NCI-H524 treated with DMSO at 0.1 percent for 48 hours (cell line): ENCODE measurements at places on chromosomes 12 and 14.

- peak; percentile 46 for DNase-seq
Measured at GRCh38 chr12:75329918-75330826, at the start of gene CAPS2. Gene CAPS2, minus strand, starts transcription at chr12:75330324. Its CDS starts 3,826 bp downstream, at chr12:75326498.

DNA sequence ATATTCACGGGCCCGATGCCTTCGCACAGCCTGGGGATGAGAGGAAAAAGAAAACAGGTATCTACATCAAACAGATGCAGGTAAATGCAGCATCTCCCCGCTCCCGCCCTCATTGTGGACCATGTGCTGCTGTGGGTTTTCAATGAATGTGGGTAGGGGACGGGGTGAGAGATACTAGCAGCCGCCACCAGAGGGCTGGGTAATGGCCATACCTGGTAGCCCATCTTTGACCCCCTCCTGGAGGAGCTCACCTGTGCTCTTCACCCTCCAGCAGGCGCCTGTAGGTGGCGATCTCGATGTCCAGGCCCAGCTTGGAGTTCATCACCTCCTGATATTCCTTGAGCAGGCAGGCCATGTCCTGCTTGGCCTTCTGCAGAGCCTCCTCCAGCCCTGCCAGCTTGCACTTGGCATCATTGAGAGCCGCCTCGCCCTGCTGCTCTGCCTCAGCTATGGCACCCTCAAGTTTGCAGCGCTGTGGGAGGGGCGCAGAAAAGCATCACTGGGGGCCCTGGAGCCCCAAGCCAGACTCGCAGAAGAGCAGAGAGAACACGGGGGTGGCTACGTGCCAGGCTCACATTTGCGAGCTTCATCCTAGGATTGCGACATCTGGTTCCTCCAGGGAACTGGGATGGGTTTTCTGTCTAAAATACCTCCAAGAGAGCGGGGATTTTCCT lies 10.2 kb downstream of the KRT82 start:
- DNase-seq, result peak; percentile 74

GRCh38 chr12:169528-170370 lies 44.2 kb downstream of the SLC6A12 start:
- no peak for DNase-seq

DNA sequence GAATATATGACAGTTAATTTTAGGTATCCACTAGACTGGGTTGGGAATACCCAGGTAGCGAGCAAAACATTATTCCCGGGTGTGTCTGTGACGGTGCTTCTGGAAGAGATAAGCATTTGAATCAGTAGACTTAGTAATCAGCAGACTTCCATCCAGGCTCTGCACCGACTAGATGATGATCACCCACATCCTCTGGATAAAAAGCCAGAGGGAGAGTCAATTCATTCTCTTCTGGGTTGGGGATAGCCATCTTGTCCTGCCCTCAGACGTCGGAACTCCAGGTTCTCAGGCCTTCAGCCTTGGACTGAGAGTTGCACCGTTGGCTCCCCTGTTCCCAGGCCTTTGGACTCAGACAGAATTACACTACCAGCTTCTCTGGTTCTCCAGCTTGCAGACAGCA lies 168.0 kb downstream of the PHLDA1 start:
- no peak for DNase-seq

DNA sequence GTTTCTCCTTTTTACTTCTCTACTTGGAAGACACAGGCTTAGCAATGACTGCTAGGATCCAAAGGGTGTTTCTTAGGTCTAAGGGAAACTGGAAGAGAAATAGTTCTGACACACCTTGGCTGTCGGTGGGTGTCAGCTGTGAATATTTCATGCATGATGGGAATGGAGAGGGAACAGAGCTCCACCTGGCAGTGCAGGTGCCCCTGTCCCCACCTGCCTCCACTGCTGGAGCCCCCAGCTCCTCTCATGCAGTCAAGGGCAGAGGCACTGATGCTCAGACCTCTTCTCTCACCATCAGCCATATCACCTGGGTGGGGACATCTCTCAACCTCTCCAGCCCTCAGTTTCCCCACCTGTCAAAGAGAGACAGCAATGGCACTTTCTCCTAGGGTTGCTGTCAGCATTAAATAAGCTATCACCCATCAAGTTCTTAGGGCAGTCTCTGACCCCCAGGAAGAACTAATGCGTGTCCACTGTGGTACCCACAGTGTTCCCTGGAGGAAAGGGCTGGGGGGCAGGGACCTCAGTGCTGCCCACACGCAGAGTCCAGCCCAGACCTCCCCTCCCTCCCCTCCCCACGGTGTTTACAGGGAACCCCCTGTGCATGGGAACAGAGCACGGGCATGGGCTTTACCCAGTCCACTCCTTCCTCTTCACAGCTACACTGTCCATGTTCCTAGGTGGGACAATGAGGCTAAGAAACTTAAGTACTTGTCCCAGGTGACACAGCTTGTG lies 69.1 kb downstream of the C14orf132 start:
- DNase-seq, result no peak

DNA sequence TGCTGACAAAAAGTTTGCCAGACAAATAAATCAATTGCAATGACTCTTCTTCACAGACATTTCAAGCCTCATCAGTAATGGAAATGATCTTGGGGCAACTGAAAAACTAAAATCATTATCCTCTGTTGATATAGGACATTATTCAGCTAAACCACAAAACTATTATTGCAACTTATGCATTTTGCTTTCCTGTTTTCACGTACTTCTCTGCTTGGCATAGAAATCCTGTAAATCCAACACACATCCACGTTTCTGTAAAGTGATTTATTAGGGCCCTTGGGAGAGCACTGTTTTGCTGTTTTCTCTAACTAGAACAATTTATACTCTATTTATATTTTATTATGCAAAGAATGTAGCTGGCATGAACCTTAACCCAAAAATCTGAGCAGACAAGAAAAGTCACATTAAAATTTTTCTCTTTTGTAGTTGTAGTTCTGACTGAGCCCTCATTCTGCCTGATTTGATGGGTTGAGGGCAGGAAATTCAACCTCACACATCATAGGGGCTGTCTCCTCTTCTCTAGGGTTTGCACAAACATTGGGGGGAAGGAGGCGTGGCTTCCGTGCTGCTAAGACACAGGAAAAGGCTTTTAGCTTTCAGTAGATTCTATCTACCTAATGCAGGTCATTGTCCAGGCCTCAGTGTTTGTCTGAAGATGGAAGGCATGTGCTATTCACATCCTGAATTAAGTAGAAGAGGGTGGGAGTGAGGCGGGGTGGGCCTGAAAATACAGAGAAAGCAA lies 11.5 kb upstream of the NUP107 start:
- DNase-seq, result no peak

GRCh38 chr14:89351221-89351515 lies 65.9 kb downstream of the FOXN3 start:
- no peak for DNase-seq

DNA sequence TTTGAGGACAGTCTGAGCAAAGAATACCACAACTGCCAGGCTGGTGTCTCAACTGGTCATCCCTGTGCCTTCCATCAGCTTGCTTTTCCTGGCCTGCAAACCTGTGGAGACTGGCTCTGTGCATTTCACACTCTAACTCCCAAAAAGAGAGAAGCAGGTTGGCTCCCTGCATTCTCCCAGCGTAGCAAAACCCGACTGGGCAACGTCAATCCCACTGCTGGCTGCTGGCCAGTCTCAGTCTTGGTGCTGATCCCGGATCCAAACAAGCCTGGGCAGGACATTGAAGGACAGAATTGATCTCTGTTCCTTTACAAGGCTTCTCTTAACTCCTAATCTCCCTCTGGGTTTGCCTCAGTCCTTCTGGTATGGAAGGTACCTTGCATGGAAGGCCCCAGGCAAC lies 65.4 kb downstream of the FZD10 start:
- DNase-seq, result no peak

- DNase-seq, result no peak
Measured at GRCh38 chr14:85479771-85480170, 50.2 kb upstream of the FLRT2 start.

DNA sequence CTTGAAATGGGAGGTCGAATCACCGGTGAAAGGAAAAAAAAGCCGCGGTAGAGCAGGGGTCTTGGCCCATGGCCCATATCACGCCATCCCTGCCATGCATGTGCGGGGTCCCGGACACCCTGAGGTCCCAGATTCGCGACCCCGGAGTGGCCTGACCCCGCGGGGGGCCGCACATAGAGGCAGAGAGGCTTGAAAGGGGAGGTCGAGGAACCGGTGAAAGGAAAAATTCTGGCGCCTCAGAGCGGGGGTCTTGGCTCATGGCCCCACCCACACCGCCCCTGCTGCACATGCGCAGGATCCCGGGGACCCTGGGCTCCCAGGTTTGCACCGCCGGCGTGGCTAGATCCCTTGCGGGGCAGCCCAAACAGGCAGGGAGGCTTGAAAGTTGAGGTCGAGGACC lies 319.8 kb downstream of the ALG10 start:
- no peak for DNase-seq

DNA sequence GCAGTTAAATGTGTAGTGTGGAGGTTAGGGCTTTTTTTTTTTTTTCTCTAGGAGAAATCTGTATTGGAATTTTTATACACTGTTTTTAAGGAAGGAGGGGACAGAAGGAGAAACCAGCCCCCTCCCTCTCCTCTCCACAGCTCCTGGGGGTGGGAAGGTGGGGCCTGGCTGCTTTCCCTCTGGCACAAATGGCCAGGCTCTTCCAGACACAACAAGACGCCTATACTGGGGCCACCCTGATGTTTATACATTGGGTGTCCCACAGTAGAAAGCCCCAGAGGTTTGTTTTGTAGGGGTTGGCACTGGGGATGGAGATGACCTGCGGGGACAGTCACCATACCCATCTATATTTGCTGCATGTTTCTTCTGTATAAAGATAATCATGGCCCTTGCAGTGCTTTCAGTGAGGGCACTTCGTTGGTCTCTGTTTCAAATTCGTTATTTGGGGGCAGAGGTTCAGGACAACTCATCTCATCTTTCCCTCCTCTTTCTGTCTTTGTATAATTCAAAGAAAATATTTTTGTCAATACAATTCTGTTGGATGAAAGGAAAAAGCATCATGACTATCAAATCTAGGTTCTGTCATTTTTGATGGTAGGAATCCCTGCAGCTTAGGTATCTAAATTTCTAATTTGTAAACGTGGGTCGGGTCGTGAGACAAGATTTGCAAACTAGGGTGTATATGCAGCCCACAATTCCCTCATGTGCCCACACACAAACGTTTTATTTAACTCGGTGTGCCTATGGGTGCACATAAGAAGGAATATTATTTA lies 2.3 kb upstream of the HOTAIR start:
- DNase-seq, result no peak

DNA sequence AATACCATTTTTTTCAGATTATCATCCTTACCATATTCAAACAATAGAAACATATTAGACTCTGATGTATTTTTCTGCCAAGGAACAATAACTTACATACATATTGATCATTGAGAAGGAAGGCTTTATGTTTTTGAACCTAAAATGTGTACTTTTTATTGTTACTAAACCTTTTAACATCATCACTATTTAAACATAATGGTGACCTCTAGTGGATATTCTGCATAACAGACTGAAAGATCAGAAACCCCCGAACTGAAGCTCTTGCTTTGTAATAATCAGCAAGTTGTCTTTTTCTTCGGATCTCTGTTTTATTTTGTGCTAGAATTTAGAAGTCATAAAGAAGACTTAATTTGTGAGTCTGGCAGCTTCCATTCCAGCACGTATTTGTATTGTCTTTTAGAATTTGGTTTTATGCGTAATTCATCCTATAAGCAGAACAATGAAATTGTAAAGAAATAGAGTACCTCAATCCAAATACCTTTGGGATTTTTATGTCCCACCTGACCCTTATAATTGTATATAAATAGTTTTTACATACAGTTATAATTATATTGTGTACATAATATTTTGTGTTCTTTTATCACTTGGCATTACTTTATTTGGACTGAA lies 125.9 kb upstream of the ATF1 start:
- DNase-seq, result no peak

DNA sequence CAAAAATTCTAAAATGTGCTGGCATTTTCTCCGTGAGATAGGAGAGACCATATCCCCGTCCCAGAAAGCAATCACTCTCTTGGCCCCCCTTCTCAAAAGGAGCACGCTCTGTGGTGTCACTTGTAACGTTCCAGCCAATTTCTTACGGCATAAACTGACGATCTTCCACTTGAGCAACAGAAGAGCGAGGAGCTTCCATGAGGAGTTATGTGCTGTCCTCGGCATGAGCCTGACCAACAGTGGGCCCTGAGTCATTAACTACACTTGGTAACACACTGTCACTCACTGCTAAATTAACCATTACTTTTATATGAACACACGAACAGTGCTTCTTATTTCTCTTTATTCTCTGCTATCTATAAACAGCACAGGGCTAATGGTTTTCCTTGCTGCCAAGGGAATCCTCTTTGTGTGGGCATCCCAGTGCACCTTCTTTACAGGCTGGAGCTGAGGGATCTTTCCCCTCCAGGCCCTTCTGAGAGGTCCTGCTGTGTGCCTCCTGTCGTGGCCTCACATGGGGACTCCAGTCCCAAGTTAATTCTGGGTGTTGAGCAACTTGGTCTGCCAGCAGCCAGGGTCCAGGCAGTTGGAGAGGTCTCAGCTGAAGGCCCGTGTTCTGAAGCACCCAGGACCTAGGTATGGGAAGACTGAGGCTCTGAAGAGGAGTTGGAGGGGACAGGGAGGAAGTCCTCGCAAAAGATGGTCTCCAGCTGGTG lies 9.4 kb downstream of the SLC6A13 start:
- no peak for DNase-seq

- DNase-seq, result no peak
Measured at GRCh38 chr12:13099066-13099843, 4.2 kb downstream of the GSG1 start.

DNA sequence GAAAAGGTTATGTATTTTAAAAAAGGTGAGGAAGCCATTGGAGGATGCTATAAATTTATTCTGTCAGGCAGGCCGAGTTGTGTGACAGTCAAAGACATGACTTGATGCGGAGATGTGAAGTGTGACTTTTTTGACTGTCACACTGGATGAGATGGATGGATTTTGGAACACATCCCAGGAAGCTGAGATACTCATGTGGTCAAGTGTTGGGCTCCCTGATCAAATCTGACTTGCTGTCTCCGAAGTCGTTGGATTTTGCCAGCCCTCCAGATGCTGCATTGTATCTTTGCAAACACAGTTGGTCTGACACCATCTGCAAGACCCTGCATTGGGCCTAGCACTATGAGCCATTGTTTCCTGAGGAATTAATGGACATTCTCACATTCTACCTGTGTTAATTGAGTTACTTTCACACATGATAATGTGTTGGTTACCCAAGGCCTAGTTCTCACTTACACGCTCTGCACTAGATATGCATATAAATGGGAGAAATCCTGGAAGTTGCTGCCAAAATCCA lies 204.0 kb upstream of the PRKD1 start:
- peak; percentile 26 for DNase-seq

- DNase-seq, result no peak
Measured at GRCh38 chr12:754473-754820, 2.1 kb downstream of the WNK1 start.

- peak; percentile 54 for DNase-seq
Measured at GRCh38 chr12:69585189-69586062, at the start of gene CCT2. Gene CCT2, plus strand, starts transcription at chr12:69585459. Its CDS starts 63 bp downstream, at chr12:69585522.

- DNase-seq, result no peak
Measured at GRCh38 chr14:32492457-32492856, 163.4 kb downstream of the AKAP6 start.

- DNase-seq, result no peak
Measured at GRCh38 chr12:46158501-46158900, 110.3 kb downstream of the SLC38A1 start.

GRCh38 chr12:49669796-49670195 lies 37.4 kb downstream of the FMNL3 start:
- no peak for DNase-seq

GRCh38 chr14:26694521-26694920 lies 96.7 kb upstream of the NOVA1 start:
- no peak for DNase-seq

- no peak for DNase-seq
Measured at GRCh38 chr12:108328420-108328819, 10.7 kb downstream of the CMKLR1 start.
